Hypothalamus (tissue), 51 donors: ENCODE measurements at places on chromosomes 3 and 15.

DNA sequence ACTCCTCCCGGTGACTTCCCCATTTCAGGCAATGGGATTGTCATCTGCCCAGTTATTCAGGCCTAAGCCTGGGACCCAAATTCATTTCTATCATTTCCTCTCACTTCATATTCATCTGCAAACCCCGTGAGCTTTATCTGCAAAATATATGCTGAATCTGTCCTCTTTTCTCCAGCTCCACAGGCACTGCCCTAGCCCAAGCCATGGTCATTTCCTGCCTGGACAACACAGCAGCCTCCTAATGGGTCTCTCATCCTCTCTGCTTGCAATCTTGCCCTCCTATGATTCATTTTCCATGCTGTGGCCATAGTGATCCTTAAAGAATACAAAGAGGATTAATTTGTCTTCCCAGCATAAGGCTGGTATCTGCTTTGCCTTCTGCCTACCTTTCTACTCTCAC is 6.1 kb downstream of the RBP2 start:
- DNase-seq = no peak

- DNase-seq = no peak
Observed at GRCh38 chr3:41222012-41222411, 22.7 kb downstream of the CTNNB1 start.

- DNase-seq = no peak
Observed at GRCh38 chr3:63385629-63386028, 107.5 kb downstream of the SYNPR start.

GRCh38 chr3:132966374-132966773 is 71.8 kb upstream of the TMEM108 start:
- no peak for DNase-seq

DNA sequence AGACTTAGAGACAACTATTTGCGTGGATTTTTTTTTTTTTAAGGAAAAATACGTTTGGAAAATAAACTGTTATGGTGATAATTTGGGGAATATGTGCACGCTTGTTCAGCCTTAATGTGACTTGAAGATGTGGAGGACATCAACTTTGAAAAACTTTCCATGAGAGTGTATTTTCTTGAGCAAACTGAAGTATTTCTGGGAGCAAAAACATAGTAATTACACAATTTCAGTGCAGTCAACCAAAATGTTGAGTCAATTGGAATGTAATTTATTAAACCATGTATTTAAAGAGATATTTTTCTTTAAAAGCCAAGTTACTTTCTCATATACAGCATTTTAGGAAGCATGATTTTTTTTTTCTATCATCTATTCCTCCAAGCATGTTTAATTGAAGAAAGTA is 80.3 kb upstream of the FLNB start:
- DNase-seq = no peak

DNA sequence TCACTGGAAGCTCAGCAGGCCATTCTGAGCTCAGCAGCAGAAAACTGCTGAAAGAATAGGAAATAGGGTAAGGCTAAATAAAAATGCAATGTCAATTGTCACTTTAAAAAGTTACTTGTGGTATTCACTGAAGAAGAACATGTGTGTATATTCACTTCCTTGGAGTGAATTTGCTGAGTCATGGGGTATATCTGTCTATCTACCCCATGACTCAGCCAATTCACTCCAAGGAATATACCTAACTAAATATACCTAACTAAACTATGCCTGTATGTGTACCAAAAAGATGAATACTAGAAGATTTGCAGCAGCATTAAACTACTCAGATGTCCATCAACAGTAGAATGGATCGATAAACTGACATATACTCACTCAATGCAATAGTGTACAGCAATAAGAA is 69.5 kb upstream of the KCNAB1 start:
- no peak for DNase-seq

GRCh38 chr15:95869920-95870319 is 460.6 kb upstream of the NR2F2 start:
- no peak for DNase-seq

DNA sequence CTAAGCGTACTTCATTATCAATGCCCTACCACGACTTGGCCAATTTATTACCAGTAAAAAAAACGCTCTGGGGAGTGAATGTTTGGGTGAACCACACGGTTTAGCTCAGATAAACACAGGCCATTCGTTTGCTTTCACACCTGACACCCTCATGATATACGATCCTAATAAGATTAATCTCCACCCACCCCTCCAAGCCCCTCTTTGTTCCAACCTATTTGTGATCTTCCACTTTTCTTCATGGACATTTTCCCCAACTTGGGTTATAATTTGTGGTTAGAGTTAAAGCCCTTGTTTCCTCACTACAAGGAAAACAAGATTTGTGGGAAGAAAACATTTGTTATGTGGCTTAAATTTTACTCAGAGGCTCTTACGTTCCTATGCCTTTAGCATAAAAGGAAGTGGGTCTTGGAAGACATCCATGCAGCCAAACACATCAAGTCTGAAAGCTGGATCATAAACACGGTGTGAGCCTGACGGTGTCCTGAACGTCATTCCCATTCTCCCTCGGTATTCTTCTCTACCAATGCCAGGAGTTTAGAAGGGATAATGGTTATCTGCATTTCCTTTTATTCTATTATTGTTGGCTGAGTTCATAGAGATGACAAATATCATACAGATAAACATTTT is 518.9 kb downstream of the NR2F2 start:
- no peak for DNase-seq

GRCh38 chr15:38666865-38667510 is 102.4 kb upstream of the RASGRP1 start:
- no peak for DNase-seq

DNA sequence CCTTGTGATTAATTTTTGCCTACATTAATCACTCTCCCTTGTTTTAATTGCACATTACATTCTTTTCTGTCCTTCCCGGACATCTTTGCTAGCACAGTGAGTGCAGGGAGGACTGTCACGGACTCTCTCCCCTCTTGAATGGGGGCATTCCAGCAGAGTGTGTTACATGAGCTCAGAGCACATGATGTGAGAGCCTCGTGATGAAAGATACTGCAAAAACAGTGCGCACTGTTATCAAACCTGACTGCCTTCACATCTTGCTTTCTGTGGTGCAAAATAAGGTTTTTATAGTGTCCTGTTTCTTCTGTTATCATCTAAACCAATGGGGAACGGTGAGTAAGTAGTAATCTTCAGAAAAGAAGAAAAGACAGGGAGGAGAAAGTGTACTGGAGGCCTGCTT is 167.5 kb downstream of the PGPEP1L start:
- no peak for DNase-seq

DNA sequence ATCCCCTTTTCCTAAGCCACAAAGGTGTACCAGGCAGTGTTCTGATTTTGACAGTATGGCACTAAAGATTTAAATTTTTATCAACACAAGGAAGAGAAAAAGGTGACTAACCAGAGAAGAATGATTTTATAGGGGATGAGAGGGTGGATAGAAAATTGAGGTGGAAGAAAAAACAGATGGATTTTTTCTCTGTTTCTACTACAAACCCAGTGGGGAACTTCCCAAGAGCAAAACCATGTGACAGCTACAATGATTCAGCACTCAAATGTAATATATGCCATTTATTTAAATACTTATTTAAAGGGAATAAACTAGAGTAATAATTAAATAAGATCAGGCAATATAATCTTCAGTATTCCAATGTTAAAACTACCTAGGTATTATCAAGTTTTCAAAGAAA is 11.1 kb downstream of the DCUN1D1 start:
- DNase-seq = no peak

DNA sequence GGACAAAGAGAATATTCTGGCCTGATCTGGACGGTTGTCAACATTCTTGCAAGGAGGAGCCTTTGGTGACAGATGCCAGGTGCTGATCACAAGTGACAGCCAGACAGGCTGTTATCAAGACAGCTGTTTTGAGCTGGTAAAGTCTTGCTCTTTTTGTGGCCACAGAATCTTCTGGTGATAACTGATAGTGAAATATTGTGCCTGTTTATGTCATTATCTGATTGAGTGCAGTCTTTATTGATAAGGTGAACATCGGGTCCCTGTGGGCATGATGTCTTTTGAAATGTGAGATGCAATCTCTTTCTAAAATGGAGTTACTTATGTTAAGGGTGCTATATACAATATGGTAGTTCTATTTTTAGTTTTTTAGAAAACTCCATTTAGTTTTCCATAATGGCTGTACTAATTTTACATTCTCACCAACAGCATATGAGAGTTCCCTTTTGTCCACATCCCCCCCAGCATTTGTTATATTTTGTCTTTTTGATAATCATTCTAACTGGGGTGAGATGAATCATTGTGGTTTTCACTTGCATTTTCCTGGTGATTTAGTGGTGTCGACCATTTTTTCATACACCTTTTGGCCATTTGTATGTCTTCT is 10.7 kb downstream of the CEP63 start:
- DNase-seq = no peak

- peak; percentile 67 for DNase-seq
Observed at GRCh38 chr3:159260049-159260662, 458.3 kb downstream of the MFSD1 start.

DNA sequence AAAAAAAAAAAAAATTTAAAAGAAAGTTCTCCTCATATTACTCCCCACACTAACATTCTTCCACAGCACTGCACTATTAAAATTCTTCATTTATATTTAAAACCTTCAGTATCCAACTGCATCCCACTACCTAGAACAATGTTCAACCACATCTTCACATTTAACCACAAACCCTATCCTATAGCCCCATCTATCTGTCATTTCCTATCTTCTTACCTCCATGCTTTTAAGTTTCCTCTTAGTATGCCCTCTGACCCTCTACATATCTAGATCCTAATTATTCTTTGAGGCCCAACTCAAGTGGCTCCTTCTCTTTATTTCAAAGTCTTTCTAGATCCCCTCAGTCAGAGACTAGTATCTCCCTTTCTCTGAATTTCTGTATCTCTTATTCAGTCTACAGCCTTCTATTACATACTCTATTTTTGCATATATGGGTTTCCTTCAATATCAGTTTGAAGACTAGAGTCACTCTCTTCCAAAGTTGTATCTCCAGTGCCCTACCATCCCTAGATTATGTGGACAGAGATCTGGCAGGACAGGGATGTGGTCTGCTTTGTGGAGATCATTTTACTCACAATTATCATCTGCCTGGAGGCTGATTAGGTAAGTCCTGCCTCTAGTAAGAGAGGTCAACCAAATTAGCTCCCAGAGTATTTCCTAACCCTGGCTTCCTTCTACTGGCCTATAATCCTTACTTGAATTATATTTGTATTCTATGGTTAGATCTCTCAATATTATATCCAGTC is 1.4 kb downstream of the CIAO2A start:
- DNase-seq = no peak

DNA sequence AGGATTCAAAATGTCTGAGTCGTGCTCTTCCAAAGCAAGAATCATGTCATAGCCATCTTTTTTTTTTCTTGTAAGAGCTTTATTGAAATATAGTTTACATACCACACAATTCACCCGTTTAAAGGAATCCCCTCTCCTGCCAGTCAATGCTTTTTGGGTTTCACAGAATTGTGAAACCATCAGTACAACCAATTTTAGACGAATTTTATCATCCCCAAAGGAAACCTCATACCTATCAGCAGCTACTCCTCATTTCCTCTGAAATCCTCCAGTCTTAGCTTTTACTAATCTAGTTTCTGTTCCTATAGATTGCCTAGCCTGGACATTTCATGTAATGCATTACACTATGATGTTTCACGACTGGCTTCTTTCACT is 39.6 kb downstream of the ADIPOQ start:
- no peak for DNase-seq

- no peak for DNase-seq
Observed at GRCh38 chr3:26628915-26629314, 6.3 kb downstream of the LRRC3B start.

DNA sequence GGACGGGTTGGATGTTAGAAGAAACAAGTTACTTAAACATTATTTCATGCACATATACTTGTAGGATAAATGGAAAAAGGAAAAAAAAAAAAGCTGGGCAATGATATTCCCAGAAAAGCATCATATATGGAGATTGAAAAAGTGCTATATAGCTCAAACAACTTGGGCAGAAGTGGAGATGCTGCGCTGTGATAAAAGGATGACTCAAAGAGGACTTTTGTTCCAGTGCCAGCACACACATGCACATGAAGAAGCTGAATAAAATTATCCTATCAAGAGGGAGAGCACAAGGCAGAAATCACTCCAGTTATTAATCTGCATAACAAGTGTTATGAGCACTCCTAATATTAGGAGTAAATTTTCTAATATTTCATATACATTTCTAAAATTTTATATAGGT is 30.9 kb downstream of the FRMD4B start:
- no peak for DNase-seq

GRCh38 chr3:119969759-119970158 is 124.5 kb downstream of the GSK3B start:
- no peak for DNase-seq

DNA sequence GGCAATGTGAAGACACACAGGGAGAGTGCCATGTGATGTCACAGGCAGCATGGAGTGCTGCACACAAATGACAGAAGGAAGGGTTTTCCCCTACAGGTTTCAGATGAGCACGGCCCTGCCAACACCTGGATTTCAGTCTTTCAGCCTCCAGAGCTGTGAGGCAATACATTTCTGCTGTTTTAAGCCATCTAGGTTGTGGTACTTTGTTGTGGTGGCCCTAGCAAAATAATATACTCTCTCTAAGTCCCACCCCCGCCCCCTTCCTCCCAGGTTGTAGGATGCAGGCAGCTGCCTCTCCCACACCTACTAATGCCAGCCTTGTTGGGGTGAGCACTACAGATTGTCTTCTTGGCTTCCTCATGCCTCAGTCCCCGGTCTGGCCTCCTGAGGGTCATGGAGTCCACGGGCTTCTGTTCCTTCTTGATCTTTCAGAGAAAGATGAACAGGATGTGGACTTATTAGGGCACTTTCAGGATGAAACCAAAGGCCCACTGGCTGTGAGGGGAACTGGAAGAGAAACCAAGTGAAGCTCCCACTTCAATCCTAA is 180.0 kb downstream of the CD47 start:
- no peak for DNase-seq

- no peak for DNase-seq
Observed at GRCh38 chr3:15199493-15200105, 6.4 kb upstream of the CAPN7 start.

- no peak for DNase-seq
Observed at GRCh38 chr3:189288348-189289235, 116.8 kb downstream of the TPRG1 start.

- no peak for DNase-seq
Observed at GRCh38 chr3:151460774-151461450, at the start of gene IGSF10. IGSF10 (minus strand) TSS chr3:151461061; CDS start chr3:151458709, 2,352 bp downstream.

GRCh38 chr15:89021224-89021623 is 67.0 kb upstream of the ABHD2 start:
- DNase-seq = no peak

- DNase-seq = no peak
Observed at GRCh38 chr3:194640829-194641228, 7.6 kb upstream of the TMEM44 start.

DNA sequence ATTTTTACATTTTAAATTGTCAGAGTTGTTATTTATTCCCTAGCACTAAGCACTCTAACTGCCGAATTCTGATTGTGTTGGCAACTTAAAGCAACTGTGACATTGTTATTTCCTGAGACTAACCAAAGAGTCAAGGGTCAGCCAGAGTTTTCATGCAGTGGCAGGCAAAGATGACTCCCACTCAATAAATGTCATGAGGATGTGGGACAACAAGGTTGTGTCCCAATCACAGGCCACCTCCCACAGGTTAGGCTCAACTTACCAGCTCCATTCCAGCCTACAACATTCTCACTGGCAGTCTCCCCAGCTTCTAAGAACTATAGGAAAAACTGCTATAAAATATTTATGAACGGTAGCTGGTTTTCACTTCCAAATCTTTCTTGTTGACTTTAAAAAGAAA is 80.1 kb downstream of the RSL24D1 start:
- no peak for DNase-seq

GRCh38 chr15:77358545-77359240 is 61.2 kb downstream of the PEAK1 start:
- DNase-seq = no peak

- DNase-seq = no peak
Observed at GRCh38 chr3:74613060-74613459, 1.4 kb downstream of the CNTN3 start.
